ENCODE measurements at places on chromosomes 1 and 21. TPM values are rescaled to one million over a fixed set of nuclear protein-coding genes. Genes with fewer than 3 reads are reported as not detected.

Gene PLEKHG5
- 0.81 TPM for polyA plus RNA-seq

Gene LCE2B
- polyA plus RNA-seq, result not detected

Gene RAVER2
- polyA plus RNA-seq, result 0.40 TPM

Gene TTC39A
- 0.32 TPM for polyA plus RNA-seq

Gene TDRD5
- polyA plus RNA-seq, result not detected

Gene STIL
- polyA plus RNA-seq, result 0.26 TPM

Gene ZNF697
- polyA plus RNA-seq, result 2.1 TPM

Gene KIAA1614
- polyA plus RNA-seq, result 0.29 TPM

Gene FAM72B
- polyA plus RNA-seq, result 0.37 TPM

Gene TMEM240
- polyA plus RNA-seq, result not detected

Gene MMP23B
- polyA plus RNA-seq, result 0.92 TPM

Gene GBP2
- 10.4 TPM for polyA plus RNA-seq

Gene SGIP1
- 0.09 TPM for polyA plus RNA-seq

Gene TRIM17
- 0.49 TPM for polyA plus RNA-seq

Gene CXADR
- 26.3 TPM for polyA plus RNA-seq

Gene OR14K1
- polyA plus RNA-seq, result not detected

Gene ALX3
- not detected for polyA plus RNA-seq

Gene SSBP3
- 16.5 TPM for polyA plus RNA-seq

Gene ALPL
- 43.5 TPM for polyA plus RNA-seq

Gene F13B
- 49.8 TPM for polyA plus RNA-seq

Gene GRIK3
- polyA plus RNA-seq, result 0.03 TPM

Gene CA14
- 2.0 TPM for polyA plus RNA-seq

Gene NAXE
- 58.9 TPM for polyA plus RNA-seq

Gene TSSK3
- 0.14 TPM for polyA plus RNA-seq

Gene IFI44
- polyA plus RNA-seq, result 10.3 TPM

Gene IKBKE
- polyA plus RNA-seq, result 0.81 TPM

Gene LRRC39
- polyA plus RNA-seq, result 0.12 TPM

Gene NR0B2
- polyA plus RNA-seq, result 56.9 TPM

Gene SLAMF7
- 0.80 TPM for polyA plus RNA-seq

Gene AKR7A3
- 69.6 TPM for polyA plus RNA-seq

Gene TAS1R3
- 0.36 TPM for polyA plus RNA-seq

Gene SPRR5
- polyA plus RNA-seq, result not detected

Gene NTMT2
- polyA plus RNA-seq, result not detected

Gene S100A7
- polyA plus RNA-seq, result not detected

Gene CCDC27
- polyA plus RNA-seq, result not detected

Gene TDRD10
- 0.58 TPM for polyA plus RNA-seq

Gene TNFRSF18
- polyA plus RNA-seq, result 0.24 TPM

Gene CCDC185
- not detected for polyA plus RNA-seq

Gene UBE2U
- not detected for polyA plus RNA-seq

Gene CFAP45
- polyA plus RNA-seq, result 0.03 TPM

Gene KIF17
- polyA plus RNA-seq, result 2.4 TPM

Gene IGSF9
- polyA plus RNA-seq, result 21.3 TPM

Gene FNDC10
- polyA plus RNA-seq, result 0.13 TPM

Gene SH3GLB1
- polyA plus RNA-seq, result 25.2 TPM

Gene TPTE
- not detected for polyA plus RNA-seq

Data from liver (tissue), 10 donors.